ENCODE measurements at places on chromosomes 3 and 15.
A peak's percentile ranks its signal among the peaks of the same experiment; 100 is the strongest.

DNA sequence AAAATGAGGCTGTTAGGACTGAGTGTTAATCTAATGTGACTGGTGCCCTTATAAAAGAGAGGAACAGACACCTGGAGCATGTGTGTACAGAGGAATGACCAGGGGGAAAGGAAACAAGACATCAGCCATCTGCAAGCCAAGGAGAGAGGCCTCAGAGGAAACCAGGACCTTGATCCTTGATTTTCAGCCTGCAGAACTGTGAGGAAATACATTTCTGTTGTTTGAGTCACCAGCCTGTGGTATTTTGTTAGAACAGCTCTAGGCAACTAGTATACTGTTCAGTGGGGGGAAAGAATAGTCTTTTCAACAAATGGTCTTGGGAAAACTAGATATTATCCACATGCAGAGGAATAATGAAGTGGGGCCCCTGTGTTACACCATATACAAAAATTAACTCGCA lies 80.6 kb downstream of the CCR1 start:
- no peak for DNase-seq

GRCh38 chr15:59996298-59997041 lies 7.6 kb upstream of the FOXB1 start:
- DNase-seq = no peak

GRCh38 chr15:77966540-77967234 lies 110.8 kb downstream of the TBC1D2B start:
- DNase-seq = peak; percentile 20

DNA sequence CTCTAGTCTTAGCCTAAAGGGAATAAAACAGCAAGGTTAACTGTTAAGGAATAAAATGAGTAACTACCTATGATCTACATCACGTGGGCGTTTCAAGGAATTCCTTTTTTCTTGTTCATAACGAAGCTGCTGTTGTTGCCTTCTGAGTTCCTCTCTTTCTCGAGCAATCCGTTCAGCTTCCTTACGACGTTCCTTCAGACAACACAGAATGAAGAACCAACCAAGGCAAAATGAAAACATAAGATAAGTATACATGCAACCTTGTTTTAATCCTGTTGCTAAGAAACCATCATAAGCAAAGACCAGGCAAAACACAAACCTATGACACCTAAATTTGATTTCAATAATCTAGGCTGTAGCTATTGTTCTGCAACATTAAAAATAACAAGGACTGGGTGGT lies 44.1 kb downstream of the SLTM start:
- DNase-seq = peak; percentile 21

DNA sequence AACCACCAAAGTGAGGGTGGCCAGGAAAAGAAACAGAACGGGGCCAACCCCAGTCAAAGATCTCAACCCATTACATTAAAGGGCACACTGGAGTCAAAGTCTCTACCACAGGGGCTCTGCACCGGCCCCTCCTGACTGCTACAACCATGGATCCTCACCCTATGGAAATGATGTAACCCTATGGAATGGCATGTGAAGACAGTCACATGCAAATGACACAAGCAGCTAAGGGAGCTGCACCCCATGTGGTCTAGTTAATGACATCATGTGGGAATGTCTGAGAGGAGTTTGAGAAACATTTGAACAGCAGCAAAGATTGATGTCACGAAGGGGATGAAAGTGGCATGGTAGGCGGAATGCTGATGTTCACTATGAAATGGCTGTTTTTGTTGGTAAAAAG lies 298.2 kb upstream of the SLCO3A1 start:
- peak; percentile 67 for DNase-seq

- no peak for DNase-seq
These were observed 34.1 kb downstream of the MASP1 start for GRCh38 chr3:187257471-187257870.

DNA sequence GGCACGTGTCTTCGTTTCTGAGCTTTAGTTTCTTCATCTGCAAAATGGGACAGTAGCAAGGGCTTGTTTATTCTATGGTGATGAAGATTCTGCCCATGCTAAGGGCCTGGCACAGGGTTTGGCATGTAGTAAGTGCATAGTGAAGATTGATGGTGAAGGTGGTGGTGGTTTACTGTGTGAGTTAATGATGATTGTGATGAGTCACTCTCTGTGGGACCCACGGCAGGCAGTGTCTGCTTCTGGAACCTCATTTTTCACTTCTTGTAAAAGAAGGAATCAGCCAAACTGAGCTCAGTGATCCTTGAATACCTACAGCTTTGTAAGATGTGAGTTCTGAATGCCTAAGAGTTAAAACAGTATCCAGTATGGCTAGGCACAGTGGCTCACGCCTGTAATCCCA lies 86.2 kb upstream of the LRTM1 start:
- no peak for DNase-seq

DNA sequence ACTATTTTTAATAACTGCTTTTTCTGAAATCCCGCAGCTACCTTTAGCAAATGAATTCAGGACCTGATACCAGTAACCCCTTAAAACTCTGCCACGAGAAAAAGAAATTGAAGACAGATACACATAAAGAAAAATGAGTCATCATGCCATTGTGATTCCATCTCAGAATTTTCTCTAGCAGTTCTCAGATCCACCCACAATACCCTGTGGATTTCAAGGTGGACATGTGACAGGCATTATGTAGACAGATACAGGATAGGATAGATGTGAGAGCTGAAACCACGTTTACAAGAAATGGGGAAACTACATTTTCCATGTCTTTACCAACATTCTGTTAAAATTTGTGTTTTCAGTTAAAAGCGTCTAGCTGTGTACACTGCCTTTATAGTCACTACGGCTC lies 291.9 kb upstream of the NR2F2 start:
- no peak for DNase-seq

DNA sequence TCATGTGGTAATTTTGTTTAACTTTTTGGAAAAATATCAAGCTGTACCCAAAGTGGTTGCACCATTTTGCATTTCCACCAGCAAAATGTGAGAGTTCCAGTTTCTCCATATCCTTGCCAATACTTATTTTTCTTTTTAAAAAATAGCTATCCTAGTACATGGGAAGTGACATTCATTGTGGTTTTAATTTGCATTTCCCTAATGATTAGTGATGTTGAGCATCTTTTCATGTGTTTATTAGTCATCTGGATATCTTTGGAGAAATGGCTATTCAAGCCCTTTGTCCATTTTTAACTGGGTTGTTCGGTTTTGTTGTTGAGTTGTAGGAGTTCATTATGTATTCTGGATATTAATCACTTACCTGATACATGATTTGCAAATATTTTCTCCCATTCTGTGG lies 19.5 kb upstream of the TRANK1 start:
- no peak for DNase-seq

- no peak for DNase-seq
These were observed 15.2 kb downstream of the RMDN3 start for GRCh38 chr15:40739854-40740253.

- peak; percentile 97 for DNase-seq
These were observed 118.4 kb upstream of the SPRED1 start for GRCh38 chr15:38134252-38134651.

- no peak for DNase-seq
These were observed 12.0 kb downstream of the FSTL1 start for GRCh38 chr3:120438665-120439370.
